Stimulated activated CD4-positive, alpha-beta T cell treated with anti-CD3 and anti-CD28 coated beads, Interleukin-2, amount 100 ng/mL, for 4 hours (primary cell): ENCODE measurements at places on chromosomes 2 and 18.

DNA sequence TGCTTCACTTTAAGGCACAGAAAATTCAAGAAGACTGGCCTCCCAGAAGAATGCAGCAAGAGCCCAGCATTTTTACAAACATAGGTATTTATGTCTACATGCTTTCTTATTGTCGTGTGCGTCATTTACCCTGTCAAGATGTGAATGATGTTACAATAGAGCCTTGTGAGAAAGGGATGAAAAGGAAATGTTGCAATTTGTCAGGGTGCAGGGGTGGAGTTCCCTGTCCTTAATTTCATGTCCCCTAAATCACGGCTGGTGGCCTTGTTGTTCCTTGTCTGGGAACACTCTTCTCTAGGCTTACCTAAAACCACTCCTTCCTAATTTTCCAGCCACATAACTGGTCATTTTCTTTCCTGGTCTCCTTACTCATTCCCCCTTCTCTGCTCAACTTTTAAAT, 194.2 kb downstream of the TXNL1 start:
- no peak for DNase-seq

DNA sequence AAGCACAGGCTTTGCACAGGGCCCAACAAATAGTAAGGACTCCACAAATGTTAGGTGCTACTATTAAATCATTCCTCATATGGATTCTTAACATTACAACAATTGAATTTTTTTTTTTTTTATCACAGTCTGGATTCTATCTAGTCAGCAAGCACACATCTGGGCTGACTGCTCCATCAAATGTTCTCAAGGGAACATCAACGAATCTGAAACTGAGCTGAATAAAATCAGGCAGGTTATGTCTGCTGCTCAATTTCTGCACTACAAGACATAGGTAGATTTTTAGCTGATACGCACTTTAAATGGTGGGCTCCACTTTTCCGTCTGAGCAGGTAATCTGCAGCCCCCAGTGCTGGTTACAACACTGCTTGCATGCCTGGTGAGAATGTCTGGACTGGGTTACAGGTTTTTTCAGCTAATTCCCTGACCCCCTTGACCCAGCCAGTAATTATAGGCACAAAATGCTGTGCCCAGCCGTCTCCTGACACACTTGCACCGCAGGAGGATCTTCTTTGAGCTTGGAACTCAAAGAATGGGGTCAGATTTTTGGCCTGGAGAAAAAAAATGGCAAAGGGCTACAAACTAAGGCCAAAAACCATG, 44.6 kb downstream of the ADD2 start:
- DNase-seq: no peak

GRCh38 chr18:76447258-76447890, 47.7 kb downstream of the ZNF516 start:
- DNase-seq: no peak

- no peak for DNase-seq
These were observed 143.4 kb downstream of the MGAT5 start for GRCh38 chr2:134397146-134397896.

- DNase-seq: no peak
These were observed 161.6 kb downstream of the DDX1 start for GRCh38 chr2:15753233-15753798.

GRCh38 chr2:18412980-18413675, 147.3 kb downstream of the RDH14 start:
- no peak for DNase-seq

- no peak for DNase-seq
These were observed 232.1 kb downstream of the PRKCE start for GRCh38 chr2:45883603-45884000.

GRCh38 chr2:12970861-12971260, 254.1 kb downstream of the TRIB2 start:
- no peak for DNase-seq

GRCh38 chr2:168461178-168461941, 5.3 kb downstream of the CERS6 start:
- no peak for DNase-seq

- DNase-seq: no peak
These were observed 333.0 kb downstream of the RPRM start for GRCh38 chr2:153145470-153145978.

GRCh38 chr18:13191779-13192178, 26.8 kb upstream of the LDLRAD4 start:
- no peak for DNase-seq

GRCh38 chr2:237651761-237652160, 24.4 kb downstream of the LRRFIP1 start:
- no peak for DNase-seq
